SK-MEL-5 (cell line): ENCODE measurements at places on chromosomes 7 and 10. TPM values are rescaled to one million over a fixed set of nuclear protein-coding genes. Genes with fewer than 3 reads are reported as not detected.

The TMEM229A gene
- total RNA-seq, result 0.88 and 1.5 TPM in 2 replicates

The HIBADH gene
- 113 and 135 TPM in 2 replicates for total RNA-seq

The TAS2R3 gene
- 0.40 and 0.87 TPM in 2 replicates for total RNA-seq

The TYSND1 gene
- total RNA-seq, result 22.7 and 24.4 TPM in 2 replicates

The ATOH7 gene
- 0.11 and 0.13 TPM in 2 replicates for total RNA-seq

The DGKB gene
- 0.03 and 0.16 TPM in 2 replicates for total RNA-seq

The GNA12 gene
- 10.1 and 10.2 TPM in 2 replicates for total RNA-seq

The VGF gene
- 848 and 983 TPM in 2 replicates for total RNA-seq

The DNAAF5 gene
- total RNA-seq, result 71.2 and 71.7 TPM in 2 replicates

The GPR37 gene
- 18.4 and 21.6 TPM in 2 replicates for total RNA-seq

The DNA2 gene
- 6.9 and 8.3 TPM in 2 replicates for total RNA-seq

The GBX1 gene
- total RNA-seq, result not detected in 2 replicates

The FEZF1 gene
- 2.1 and 2.7 TPM in 2 replicates for total RNA-seq
